ENCODE measurements at places on chromosomes 6 and 20.

GRCh38 chr20:35772563-35773058 is 796 bp downstream of the PHF20 start:
- no peak for DNase-seq

- no peak for DNase-seq
Observed at GRCh38 chr6:85867595-85867994, 224.9 kb upstream of the SYNCRIP start.

- DNase-seq = no peak
Observed at GRCh38 chr20:45052698-45053429, 48.1 kb downstream of the KCNS1 start.

DNA sequence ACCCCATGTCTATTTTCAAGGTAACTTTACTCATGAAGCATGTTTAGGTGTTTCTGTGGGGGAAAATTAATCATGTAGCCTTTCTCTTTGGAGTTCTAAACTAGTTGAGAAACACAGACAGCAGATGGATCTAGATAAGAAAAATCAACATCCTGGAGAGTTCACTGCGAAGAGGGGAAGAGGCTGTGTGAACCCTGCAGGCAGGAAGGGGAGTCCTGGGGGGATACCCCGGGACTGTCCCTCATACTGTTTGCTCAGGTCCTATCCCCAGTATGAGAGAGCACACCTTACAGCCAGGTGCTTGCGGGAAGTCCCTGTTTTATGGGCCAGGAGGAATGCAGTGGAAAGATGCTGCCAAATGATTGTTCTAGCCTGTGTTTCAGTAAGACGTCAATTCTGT is 32.7 kb downstream of the CHMP4B start:
- DNase-seq = no peak

DNA sequence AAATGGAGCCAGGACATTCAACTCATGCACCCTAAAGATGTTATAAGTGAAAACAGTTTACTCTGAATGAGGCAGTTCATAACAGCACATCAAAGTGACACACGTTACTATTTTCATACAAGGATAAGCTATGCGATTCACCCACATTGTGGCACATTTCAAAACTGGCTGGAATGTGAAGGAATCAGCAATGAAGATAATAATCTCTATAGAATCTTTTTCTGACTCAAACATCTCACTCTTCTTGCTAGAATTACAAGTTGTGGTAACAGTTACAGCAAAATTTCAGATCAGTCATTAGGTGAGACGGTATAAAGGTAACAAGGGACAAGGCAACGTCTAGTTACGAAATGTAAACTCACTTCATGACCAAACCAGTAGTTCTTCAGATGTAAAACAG is 17.5 kb downstream of the TMEM244 start:
- no peak for DNase-seq

DNA sequence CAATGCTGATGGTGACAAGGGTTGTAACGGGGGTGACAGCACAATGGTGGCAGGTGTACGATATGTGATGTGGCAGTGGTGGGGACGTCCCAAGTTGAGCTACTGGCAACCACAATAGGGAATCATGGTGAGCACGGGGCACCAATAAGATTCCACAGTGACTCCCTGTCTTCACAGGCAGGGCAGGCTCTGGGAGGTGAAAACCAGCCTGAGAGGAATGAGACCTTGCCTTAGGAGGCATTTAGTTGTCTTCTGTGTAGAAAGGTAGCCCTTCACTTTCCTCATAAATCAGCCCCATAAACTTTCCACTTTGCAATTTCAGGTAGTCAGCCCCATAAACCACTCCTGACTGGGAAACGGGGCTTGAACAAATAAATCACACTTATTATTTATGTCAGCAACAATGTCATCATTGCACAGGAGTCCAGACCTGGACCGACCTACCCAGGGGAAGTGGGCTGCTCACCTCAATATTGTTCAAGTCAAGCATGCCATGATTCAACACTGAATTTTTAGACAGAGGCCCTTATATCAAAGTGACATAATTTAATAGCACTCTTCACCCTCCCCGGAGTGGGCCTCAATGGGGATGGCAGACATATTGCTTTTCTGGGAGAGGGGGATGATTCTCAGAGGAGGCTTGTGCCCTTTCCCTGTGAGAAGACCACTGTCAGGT is 150.8 kb downstream of the CDC5L start:
- DNase-seq = no peak

- no peak for DNase-seq
Observed at GRCh38 chr20:61513124-61514017, 261.3 kb downstream of the CDH4 start.

DNA sequence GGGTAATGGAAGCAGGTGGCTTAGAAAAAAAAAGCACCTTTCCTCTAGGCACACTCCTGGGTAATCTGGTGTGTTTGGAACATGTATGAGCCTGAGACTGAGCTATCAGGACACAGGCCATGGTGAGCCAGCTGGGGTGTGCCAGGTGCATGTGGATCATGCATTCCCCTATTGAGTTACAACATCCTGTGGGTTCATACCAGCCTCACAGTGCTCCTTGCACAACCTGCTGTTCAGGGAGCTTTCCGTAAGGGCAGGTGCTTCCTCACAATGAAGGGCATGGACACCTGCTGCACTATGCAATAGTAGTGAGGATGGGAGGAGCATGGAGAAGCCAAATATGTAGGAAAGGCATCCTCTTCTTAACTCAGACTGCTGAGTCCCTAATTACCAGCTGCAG is 197.2 kb upstream of the SUPT3H start:
- no peak for DNase-seq

DNA sequence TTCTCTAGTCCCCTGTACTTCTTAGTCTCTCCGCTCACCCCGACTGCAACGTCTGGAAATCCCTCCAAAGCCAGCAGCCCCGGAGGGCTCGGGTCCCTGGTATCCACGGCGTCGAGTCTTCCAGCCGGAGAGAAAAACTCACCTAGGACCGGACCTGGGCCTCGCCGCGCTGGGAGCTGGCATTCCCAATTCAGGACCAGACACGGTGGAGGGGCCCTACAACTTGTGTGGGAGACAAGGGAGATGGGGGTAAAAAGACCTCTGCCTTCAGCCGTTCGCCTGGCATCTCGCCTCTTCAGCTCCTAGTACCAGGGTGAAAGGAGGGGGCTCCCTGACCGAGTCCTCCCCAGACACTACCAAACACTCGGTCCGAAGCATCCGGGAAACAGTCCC is 64.3 kb downstream of the GPX5 start:
- no peak for DNase-seq

DNA sequence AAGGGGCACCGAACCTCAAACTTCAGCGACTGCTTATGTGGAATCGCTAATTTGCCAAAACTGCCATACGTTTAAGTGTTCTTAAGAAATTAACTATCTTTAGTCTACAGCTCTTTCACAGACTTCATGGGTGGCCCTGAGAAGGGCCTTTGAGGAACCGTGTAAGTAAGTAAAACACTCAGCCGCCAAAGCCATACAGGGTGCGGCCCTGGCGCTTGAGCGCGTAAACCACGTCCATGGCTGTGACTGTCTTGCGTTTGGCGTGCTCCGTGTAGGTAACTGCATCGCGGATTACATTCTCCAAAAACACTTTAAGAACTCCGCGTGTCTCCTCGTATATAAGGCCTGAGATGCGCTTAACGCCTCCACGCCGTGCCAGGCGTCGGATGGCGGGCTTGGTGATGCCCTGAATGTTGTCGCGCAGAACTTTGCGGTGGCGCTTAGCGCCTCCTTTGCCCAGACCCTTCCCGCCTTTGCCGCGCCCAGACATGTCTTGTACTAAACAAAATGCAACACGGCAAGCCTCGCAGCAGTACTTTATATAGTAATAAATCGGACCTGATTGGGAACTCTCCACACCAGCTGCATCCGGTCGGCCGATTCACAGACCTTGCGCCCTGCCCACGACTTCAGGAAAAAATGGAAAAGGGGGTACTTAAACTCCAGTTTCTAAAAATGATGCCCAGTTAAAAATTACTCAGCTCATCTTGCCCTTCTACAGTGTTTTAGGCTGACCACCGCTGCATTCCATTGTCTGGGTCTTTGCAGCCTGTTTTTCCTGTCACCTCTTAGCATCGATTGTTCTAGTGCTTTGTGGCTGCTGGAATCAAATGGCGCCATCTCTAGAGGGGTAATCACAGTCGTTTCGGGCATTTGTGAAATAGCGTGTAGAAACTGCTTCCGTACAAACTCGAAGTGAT is 38.9 kb downstream of the OR2B2 start:
- peak; percentile 89 for DNase-seq

GRCh38 chr6:136723780-136724179 is 68.5 kb downstream of the MAP3K5 start:
- DNase-seq = peak; percentile 83

DNA sequence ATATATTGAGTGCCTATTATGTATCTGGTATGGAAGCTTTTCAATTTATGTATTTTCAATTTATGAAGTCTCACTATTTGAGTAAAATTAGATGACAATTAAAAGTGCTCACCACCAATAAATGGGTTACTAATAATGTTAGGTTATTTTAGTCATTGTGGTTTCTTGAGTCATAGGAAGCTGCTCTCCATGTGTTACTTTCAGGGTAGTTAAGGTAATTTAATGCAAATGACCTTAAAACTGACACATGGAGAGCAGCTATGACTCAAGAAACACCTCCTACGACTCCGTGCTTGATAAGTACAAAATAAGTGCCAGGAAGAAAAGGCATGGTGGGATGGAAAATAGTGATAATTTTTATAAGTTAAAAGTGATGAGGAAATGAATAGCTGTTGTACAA is 16.5 kb upstream of the TINAG start:
- no peak for DNase-seq

- DNase-seq = no peak
Observed at GRCh38 chr6:150198532-150198931, 55.7 kb downstream of the PPP1R14C start.

DNA sequence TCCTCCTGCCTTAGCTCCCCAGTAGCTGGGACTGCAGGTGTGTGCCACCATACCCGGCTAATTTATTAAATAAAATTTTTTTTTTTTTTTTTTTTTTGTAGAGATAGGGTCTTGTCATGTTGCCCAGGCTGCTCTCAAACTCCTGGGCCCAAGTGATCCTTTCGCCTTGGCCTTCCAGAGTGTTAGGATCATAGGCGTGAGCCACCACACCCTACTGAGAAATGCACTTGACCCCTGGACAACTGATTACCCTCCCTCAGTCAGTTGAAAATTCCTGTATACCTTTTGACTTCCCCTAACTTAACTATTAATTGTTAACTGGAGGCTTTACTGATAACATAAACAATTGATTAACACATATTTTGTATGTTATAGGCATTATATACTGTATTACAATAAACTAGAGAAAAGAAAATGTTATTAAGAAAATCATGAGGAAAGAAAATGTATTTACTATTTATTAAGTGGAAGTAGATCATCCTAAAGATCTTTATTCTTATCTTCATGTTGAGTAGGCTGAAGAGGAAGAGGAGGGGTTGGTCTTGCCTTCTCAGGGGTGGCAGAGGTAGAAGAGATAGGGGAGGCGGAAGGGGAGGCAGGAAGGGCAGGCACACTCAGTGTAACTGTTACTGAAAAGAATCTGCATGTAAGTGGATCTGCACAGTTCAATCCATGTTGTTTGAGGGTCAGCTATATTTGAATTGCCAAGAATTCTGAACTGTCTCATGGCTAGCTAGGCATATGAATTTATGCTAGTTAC is 104.3 kb downstream of the FARS2 start:
- DNase-seq = no peak

- DNase-seq = no peak
Observed at GRCh38 chr6:11139051-11139960, 27.8 kb upstream of the ERVFRD-1 start.

DNA sequence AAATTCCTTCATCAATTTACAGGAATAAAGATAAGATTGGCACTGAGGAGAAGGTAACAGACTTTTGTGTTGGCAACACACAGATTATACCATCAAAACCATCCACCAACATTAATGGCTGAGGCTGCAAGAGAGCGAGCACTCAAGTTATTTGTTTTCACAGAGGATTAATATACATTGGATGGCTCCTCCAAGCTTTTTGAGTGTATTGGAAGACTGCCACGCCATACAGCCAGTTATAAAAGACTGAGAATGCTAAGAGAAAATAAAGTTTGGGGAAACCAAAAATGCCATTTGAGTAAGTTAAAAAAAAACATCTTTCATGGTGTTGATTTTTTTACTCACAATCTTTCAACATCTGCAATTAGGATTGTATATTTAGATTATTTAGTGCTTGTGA is 973.8 kb upstream of the SLC35B3 start:
- no peak for DNase-seq

DNA sequence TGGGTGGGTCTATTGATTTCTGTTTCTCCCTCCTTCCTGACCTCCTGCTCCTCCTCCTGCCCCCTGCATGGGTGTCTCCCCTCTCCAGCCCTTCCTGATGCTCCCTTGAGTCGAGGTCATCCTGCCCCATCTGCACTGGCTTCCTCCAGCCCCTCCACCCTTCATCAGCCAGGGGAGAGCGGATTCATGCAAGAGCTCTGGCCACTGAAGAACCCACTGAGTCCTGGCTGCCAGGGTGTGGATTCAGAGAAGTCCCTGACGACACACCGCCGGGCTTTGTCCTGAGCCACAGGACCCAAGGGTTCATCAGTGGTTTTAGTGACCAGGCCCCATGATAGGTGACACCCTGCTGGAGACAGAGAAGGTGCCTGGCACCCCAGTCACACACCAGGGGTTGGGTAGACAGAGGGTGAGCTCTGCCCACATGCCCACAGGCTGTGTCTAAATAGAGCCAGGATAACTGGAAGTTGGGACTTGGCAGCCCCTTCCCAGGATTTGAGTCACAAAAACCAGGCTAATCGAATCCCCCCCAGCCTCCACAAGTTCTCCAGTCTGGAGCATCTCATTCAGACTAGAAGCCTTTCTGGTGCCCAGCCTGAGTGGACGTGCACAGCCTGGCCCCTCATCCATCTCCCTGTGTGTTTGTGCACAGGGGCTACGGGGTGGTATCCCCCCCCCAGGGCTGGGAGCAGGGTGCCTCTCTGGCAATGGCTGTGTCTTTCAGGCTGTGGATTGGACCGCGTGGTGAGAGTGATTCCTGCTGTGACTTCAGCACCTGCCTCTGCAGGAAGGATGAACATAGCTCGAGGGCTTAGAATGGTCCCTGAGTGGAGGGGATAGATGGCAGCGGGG is 1.2 kb downstream of the GFRA4 start:
- no peak for DNase-seq

GRCh38 chr6:21749754-21750153 is 156.2 kb downstream of the SOX4 start:
- DNase-seq = no peak

DNA sequence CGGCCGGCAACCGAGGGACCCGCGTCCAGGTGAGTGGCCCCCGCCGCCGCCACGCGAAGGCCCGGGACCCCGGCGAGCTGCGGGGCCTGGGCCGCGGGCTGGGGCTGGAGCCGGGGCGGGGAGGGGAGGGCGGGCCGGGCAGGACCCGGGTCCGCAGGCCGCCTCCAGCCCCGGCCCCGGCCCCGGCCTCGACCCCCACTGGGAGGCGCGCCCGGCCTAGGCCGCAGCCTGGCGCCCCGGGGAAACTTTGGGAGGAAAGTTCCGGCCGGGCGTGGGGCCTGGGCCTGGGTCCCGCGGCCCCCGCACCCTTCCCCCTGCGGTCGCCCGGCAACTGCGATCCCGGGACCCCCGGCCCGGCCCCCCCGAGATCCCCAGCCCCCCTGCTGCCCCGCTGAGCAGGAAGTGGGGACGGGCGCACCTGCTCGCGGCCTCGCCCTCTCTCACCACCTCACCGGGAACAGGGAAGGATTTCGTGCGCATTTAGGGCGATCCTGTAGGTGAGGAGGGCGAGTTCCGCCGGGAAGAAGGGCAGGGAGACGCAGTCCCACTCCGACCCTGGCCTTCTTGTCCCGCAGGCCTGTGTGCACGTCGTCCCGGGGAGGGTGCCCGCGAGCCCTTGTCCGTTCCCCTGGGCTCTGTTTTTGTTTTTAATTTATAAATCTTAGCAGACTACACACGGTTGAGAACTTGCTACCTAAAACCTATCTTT is 402 bp downstream of the OSBPL2 start:
- DNase-seq = no peak

Data from NAMALWA (cell line).